Activated T-helper 2 cell treated with anti-CD3 and anti-CD28 coated beads, Interferon-gamma antibody, Interleukin-2, Interleukin-4, amounts not matched to agents 10 μg/mL and 5 μg/mL and 100 μg/mL, durations not matched to agents 14 hours and 24 hours and 36 hours (primary cell): ENCODE measurements at places on chromosomes 16 and 17. TPM values are rescaled to one million over a fixed set of nuclear protein-coding genes. Genes with fewer than 3 reads are reported as not detected.

The TAOK2 gene
- total RNA-seq: 36.0 and 36.5 TPM in 2 replicates

The NEURL4 gene
- 45.7 and 47.7 TPM in 2 replicates for total RNA-seq

The PRKCB gene
- 69.0 and 69.5 TPM in 2 replicates for total RNA-seq

The LRRC37A gene
- total RNA-seq: 2.1 and 2.9 TPM in 2 replicates

The SPAG5 gene
- 92.5 and 98.8 TPM in 2 replicates for total RNA-seq

The NHLRC4 gene
- 1.1 and 1.3 TPM in 2 replicates for total RNA-seq

The TBC1D3E gene
- total RNA-seq: not detected in 2 replicates
